ENCODE measurements at places on chromosomes 4 and X. TPM values are rescaled to one million over a fixed set of nuclear protein-coding genes. Genes with fewer than 3 reads are reported as not detected.

The TRAM1L1 gene
- 4.3 TPM for total RNA-seq

The FAM241A gene
- total RNA-seq = 2.1 TPM

The CSAG2 gene
- not detected for total RNA-seq

DNA sequence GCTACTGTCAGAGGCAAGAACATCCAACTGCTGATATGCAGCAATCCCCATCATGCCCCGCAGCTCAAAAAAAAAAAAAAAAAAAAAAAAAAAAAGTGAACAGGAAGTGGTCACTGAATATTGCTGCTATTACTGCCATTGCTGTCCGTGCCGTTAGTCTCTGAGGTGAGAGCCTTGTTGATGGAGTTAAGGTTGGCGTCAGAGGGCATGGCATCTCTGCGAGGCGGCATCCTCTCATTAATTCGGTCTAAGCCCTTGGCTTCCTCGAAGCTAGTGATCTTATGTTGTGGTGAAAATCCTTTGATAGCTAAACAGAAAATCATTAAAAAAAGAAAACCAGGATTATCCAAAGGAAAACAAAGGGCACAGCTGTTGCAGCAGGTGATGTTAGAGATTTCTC is 321.6 kb downstream of the PPP3CA start:
- H3K4me3 ChIP-seq = no peak overlapping the region
- no peak for DNase-seq

- DNase-seq = no peak
- H3K4me1 ChIP-seq = no peaks in the 10 kb centered on the region
- H3K4me3 ChIP-seq = no peak overlapping the region
- no peak overlapping the region for H3K27ac ChIP-seq
These were observed 326.7 kb downstream of the GUCY2F start for GRCh38 chrX:109155161-109155560.

The POLN gene
- total RNA-seq = 4.1 TPM

DNA sequence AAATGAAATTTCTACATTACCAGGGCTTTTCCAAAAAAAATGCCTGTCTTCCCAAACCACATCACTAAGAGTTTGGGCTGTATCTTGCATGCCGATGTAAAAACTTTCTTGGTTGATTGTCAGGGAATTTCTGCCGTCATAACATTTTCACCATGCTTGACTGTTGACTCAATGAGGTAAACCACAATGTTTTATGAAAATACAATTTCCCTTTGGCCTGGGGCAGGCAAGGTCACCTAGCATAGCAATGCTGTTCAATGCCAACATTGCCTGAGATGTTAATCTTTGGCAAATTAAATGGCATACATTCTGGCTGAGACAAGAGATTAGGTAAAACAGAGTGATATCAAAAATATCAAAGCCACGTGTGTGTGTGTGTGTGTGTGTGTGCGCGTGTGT is 137.1 kb upstream of the TBL1X start:
- H3K27me3 ChIP-seq = no peaks in the 10 kb centered on the region
- peaks cover 5% of the 10 kb centered on the region for H3K4me1 ChIP-seq
- no peak overlapping the region for H3K4me3 ChIP-seq
- no peak overlapping the region for H3K27ac ChIP-seq

GRCh38 chr4:174256277-174256713 is 27.2 kb downstream of the FBXO8 start:
- H3K27me3 ChIP-seq = no peaks in the 10 kb centered on the region
- H3K4me3 ChIP-seq = no peak overlapping the region
- peaks cover 13% of the 10 kb centered on the region for H3K4me1 ChIP-seq

- DNase-seq = peak; percentile 23
- no peak overlapping the region for H3K4me3 ChIP-seq
- H3K27ac ChIP-seq = peak overlapping the region; percentile 60
These were observed 549.5 kb upstream of the SMIM31 start for GRCh38 chr4:164204434-164204833.

- H3K27me3 ChIP-seq = no peaks in the 10 kb centered on the region
- no peaks in the 10 kb centered on the region for H3K36me3 ChIP-seq
- H3K27ac ChIP-seq = no peak overlapping the region
These were observed 1.1 kb upstream of the AVPR2 start for GRCh38 chrX:153903238-153903980.

The PPEF2 gene
- total RNA-seq = not detected

DNA sequence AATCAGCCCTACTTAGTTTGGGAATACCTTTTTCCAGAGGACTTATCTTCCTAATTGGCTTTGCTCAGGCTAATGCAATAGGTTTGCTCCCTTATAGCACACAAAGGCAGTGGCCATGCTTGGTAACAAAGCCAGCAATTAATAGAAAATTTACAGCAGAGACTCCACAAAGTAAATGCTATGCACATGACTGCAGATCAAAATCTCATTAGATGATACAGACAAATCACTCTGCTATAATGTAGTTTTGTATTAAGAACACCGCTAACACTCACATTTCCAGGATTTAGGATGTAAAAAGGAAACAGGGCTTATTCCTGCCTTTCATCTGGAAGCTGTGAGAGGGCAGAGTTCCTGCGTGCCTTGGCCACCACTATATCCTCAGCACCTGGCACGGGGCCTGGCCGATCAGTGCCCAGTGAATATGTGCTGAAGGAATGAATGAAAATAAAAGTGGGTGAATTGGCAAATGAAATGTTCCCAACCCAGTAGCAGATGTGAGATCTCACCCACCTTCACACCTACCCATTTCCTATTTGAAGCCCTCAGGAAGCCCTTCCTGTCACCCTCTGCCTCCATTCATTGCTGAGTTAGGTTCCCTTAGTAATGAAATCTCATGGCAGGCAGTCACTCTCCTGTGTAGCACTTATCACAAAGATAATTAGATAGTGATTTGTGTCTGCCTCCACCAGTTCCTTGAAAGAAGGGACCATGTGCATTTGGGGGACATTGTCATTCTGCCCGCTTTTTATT is 5.1 kb downstream of the SEPTIN6 start:
- no peak overlapping the region for H3K4me3 ChIP-seq
- H3K27me3 ChIP-seq = no peaks in the 10 kb centered on the region
- no peak for DNase-seq
- H3K36me3 ChIP-seq = no peaks in the 10 kb centered on the region
- H3K27ac ChIP-seq = no peak overlapping the region
- H3K4me1 ChIP-seq = no peaks in the 10 kb centered on the region

The ESX1 gene
- not detected for total RNA-seq

The ADGRG4 gene
- not detected for total RNA-seq

The SORBS2 gene
- total RNA-seq = 50.7 TPM

GRCh38 chrX:124373348-124373747 is 27.0 kb downstream of the SH2D1A start:
- no peak for DNase-seq
- no peak overlapping the region for H3K27ac ChIP-seq
- no peaks in the 10 kb centered on the region for H3K27me3 ChIP-seq
- no peak overlapping the region for H3K4me3 ChIP-seq

The SMAD1 gene
- 30.4 TPM for total RNA-seq

- H3K36me3 ChIP-seq = peaks cover 57% of the 10 kb centered on the region
- H3K4me1 ChIP-seq = peaks cover 13% of the 10 kb centered on the region
- H3K27ac ChIP-seq = peak overlapping the region; percentile 84
- no peak for DNase-seq
These were observed 74.1 kb downstream of the EVC start for GRCh38 chr4:5784960-5785611.

DNA sequence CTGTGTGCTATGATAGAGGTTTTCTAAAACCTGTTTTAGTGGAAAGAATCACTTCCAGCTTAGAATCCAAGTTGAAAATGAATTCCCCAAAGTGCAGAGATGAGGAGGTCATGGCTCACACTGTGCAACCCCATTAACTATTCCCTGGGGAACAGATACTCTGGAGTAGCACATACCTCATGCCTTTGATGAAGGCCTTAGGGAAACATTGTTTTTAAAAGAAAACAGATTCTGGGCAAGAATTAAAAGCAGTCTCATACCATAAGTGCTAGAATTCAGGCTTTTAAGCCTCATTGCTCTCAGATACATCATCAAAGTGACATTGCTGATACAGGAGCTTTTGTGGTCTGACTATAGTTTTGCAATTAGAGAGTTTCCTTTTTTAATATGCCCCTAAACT is 115.1 kb downstream of the NDST4 start:
- no peaks in the 10 kb centered on the region for H3K27me3 ChIP-seq
- no peak overlapping the region for H3K4me3 ChIP-seq
- no peaks in the 10 kb centered on the region for H3K36me3 ChIP-seq
- H3K27ac ChIP-seq = no peak overlapping the region
- H3K4me1 ChIP-seq = no peaks in the 10 kb centered on the region

The AWAT2 gene
- total RNA-seq = not detected

The CTAG1A gene
- total RNA-seq = not detected

DNA sequence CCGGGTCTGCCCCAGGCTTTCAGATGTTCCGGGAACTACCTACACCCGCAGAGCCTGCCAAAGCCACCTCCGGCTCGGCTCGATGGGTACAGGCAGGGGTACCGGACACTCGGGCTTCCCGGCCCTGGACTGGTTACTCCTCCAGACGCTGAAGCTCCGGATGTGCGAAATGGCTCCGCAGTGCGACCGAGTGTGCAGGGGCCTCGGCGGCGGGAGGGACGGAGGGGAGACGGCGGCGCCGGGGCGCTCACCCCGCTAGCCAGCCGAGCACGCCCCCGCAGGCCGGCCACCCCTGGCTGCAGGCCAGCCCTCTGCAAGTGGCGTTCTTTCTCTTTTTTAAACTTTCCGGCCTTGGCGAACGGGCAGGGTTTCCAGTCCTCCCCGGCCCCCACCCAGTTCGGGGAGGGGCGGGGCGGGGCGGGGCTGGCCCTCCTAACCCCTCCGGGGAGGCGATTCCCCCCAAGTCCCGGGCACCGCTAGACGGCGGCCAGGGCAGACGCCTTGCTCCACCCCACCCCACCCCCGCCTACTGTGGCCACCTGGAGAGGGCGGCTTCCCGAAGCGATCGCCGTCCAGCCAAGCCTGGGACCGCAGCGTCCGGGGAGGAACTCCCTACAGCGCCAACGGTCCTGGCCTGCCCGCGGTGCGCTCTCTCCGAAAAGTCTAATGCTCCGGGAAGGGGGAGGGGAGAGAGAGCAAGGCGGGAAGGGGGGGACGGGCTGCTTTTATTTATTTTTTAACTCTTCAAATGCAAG is 7.5 kb downstream of the BCOR start:
- H3K4me3 ChIP-seq = peak overlapping the region; percentile 65
- peak; percentile 92 for DNase-seq
- peaks cover 43% of the 10 kb centered on the region for H3K27me3 ChIP-seq
- no peak overlapping the region for H3K27ac ChIP-seq
- peaks cover 9% of the 10 kb centered on the region for H3K4me1 ChIP-seq

- no peak for DNase-seq
- H3K4me1 ChIP-seq = peaks cover 23% of the 10 kb centered on the region
- H3K36me3 ChIP-seq = peaks cover 47% of the 10 kb centered on the region
- H3K4me3 ChIP-seq = no peak overlapping the region
- H3K27ac ChIP-seq = peak overlapping the region; percentile 84
These were observed 50.8 kb downstream of the LRP2BP start for GRCh38 chr4:185344743-185345538.

DNA sequence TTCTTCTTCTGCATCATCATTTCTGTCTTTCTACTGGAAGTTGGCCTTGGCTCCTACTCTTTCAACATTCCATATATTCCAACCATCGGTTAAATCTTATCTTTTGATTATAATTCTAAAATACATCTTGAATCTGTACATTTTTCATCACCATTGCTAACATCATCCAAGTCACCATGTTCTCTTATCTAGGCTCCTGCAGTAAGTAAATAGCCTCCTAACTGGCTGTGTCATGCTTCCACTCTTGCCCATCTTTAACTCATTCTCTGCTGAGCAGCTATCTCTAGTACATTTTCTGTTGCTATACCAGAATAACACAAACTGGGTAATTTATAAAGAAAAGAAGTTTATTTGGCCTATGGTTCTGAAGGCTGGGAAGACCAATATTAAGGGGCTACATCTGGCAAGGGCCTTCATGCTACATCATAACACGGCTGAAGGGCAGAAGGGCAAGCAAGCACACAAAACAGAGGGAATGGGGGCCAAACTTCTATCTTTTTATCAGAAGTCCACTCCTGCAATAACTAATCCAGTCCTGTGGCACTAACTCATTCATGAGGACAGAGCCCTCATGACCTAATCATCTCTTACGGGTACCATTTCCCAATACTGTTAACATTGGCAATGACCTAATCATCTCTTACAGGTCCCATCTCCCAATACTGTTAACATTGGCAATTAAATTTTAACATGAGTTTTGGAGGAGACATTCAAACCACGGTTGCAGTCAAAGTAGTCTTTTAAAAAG is 72.2 kb downstream of the ENOX2 start:
- H3K27ac ChIP-seq = no peak overlapping the region
- no peak for DNase-seq
- H3K4me3 ChIP-seq = no peak overlapping the region
- H3K4me1 ChIP-seq = no peaks in the 10 kb centered on the region
- no peaks in the 10 kb centered on the region for H3K27me3 ChIP-seq

The PAGE2B gene
- not detected for total RNA-seq

- no peak overlapping the region for H3K4me3 ChIP-seq
- H3K36me3 ChIP-seq = no peaks in the 10 kb centered on the region
- peaks cover 22% of the 10 kb centered on the region for H3K4me1 ChIP-seq
- H3K27ac ChIP-seq = no peak overlapping the region
- peak; percentile 86 for DNase-seq
- peaks cover 6% of the 10 kb centered on the region for H3K27me3 ChIP-seq
These were observed 24.4 kb upstream of the MGST2 start for GRCh38 chr4:139641218-139641617.

The IL1RAPL1 gene
- 0.29 TPM for total RNA-seq

GRCh38 chr4:8524595-8525382 is 55.4 kb upstream of the GPR78 start:
- H3K27ac ChIP-seq = peak overlapping the region; percentile 27
- DNase-seq = peak; percentile 58
- no peaks in the 10 kb centered on the region for H3K36me3 ChIP-seq

The PRDM8 gene
- total RNA-seq = 5.0 TPM

All from osteoblast (primary cell).